ENCODE measurements at places on chromosomes 12 and 14.

DNA sequence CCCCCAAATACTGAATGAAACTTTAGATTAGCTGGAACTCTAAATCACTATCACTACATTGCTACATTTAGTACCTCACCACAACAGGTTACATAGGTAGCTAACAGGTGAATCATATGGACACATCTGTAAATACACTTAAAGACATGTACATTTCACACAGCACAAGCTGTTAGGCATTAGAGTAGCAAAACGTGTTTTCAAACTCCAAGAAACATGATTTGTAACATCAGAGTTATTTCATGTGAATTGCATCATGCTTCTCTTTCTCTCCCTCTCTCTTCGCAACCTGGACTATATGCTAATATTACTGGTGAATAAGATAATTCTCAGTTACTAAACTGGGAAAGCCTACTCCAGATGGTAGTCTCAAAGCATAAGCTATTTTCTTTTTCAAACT is 4.3 kb downstream of the SEL1L start:
- no peak overlapping the region for H3K4me3 ChIP-seq
- no peak for DNase-seq
- H3K27ac ChIP-seq = no peak overlapping the region
- no peaks in the 10 kb centered on the region for H3K27me3 ChIP-seq
- H3K4me1 ChIP-seq = peaks cover 58% of the 10 kb centered on the region
- H3K36me3 ChIP-seq = peaks cover 23% of the 10 kb centered on the region

- peaks cover 36% of the 10 kb centered on the region for H3K4me1 ChIP-seq
- no peaks in the 10 kb centered on the region for H3K27me3 ChIP-seq
- no peak overlapping the region for H3K27ac ChIP-seq
Measured at GRCh38 chr14:92486881-92487280, 26.7 kb upstream of the RIN3 start.

DNA sequence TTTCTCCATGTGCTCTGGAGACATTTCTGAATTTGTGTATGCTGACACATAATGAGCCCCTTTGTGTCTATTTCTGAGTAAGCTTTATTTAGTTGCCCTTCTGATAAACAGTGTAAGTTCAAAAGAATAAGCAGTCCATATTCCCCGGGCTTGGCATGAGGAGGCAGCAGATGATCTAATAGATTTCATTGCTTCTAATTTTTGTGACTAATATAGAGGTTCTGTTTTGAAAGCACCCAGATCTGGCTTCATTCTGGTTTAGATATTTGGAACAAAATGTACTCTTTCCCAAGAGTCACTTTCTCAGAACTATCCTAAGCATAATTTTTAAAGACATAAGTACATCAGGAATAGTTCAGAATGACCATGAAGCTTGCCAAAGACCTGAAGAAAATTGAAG is 290.9 kb downstream of the BTG1 start:
- no peaks in the 10 kb centered on the region for H3K4me1 ChIP-seq
- DNase-seq = no peak
- H3K27ac ChIP-seq = peak overlapping the region; percentile 66
- H3K27me3 ChIP-seq = no peaks in the 10 kb centered on the region

DNA sequence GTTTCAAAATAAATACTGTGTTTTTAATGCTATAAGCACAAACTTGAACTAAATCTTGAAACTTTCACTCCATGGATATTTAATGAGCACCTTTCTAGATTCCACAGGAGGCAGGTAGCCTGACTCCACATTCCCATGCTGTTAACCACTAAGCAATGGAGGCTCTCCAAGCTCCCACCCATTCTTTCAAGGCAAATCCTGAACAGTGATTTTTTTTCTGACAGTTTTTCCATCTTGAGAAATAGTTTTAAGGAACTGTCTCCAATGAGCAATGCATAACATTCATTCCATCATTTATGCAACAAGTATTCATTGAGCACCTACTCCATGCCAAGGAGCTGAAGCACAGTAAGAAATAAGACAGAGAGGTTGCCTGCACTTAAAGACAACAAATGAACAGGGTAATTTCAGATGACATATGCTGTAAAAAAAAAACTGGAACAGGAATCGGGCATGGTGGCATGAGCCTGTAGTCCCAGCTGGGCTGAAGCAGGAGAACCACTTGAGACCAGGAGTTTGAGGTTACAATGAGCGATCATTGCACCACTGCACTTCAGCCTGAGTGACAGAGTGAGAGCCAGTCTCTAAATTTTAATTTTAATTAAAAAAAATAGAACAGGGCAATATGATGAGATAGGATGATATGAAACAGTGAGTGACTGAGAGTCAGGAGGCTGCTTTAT is 102.3 kb upstream of the CPSF6 start:
- H3K36me3 ChIP-seq = no peaks in the 10 kb centered on the region
- H3K4me1 ChIP-seq = no peaks in the 10 kb centered on the region
- no peak overlapping the region for H3K27ac ChIP-seq
- DNase-seq = no peak
- no peak overlapping the region for H3K4me3 ChIP-seq
- H3K27me3 ChIP-seq = peaks cover 12% of the 10 kb centered on the region

- no peaks in the 10 kb centered on the region for H3K27me3 ChIP-seq
- peak overlapping the region; percentile 51 for H3K27ac ChIP-seq
- no peak overlapping the region for H3K4me3 ChIP-seq
- peak; percentile 56 for DNase-seq
- no peaks in the 10 kb centered on the region for H3K36me3 ChIP-seq
Measured at GRCh38 chr14:32254952-32255679, 52.0 kb upstream of the RNU6-8 start.

- no peak overlapping the region for H3K4me3 ChIP-seq
- peak overlapping the region; percentile 37 for H3K27ac ChIP-seq
- no peak for DNase-seq
- no peaks in the 10 kb centered on the region for H3K36me3 ChIP-seq
Measured at GRCh38 chr14:24108336-24108874, 6.2 kb upstream of the DCAF11 start.

GRCh38 chr14:20179218-20179617 is 11.5 kb upstream of the OR11G2 start:
- H3K4me3 ChIP-seq = no peak overlapping the region
- peak; percentile 13 for DNase-seq

DNA sequence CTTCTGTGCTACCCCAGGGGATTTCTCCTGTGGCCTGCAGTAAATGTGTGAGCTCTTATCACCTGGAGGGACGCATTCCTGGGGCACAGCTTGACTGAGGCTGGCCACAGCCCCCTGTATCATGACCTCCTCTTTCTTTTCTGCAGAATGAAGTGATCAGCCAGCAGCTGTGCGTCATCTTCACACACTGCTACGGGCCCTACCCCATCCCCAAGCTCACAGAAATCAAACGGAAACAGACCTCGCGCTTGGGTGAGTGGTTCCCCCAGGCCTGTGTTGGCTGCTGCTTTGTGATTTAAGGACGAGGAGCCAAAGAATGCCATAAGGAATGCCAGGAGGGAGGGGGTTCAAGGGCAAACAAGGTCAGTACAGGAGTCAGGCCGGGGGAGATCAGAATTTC is 50.5 kb upstream of the PWP1 start:
- no peak overlapping the region for H3K27ac ChIP-seq
- no peak for DNase-seq
- no peaks in the 10 kb centered on the region for H3K4me1 ChIP-seq
- peaks cover 12% of the 10 kb centered on the region for H3K27me3 ChIP-seq

- no peak for DNase-seq
- H3K4me1 ChIP-seq = peaks cover 17% of the 10 kb centered on the region
- H3K27ac ChIP-seq = no peak overlapping the region
Measured at GRCh38 chr14:101726954-101727302, 34.6 kb upstream of the PPP2R5C start.

DNA sequence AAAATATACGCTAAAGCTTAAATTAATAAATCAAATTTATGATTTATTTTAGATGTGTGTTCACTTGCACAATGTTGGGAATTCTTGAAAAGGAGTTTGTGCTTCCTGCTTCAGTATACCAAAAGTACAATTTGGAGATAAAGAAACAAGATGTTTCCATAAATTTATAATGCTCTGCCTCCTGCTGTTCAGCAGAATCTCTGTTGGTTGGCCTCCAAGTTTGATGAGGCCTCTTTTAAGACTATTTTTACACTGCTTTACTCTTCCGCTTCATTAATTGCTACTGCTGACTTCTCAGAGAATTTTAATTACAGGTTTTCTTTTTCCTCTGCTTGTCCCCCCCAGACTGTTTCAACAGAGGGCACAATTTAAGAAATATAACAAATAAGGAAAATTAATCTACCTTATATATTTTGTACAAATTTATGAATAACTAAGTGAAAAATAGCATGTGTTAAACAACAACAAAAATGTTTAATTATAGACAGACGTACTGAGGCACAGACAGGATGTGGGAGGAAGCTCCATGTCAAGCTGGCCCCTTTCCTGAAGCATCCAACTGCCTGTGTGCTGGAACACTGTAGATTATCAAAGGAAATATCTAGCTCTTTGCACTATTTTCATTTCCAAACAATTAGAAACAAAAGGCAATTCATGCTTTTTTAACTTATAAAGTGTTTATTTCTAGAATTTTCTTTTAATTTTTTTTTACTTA is 83.9 kb downstream of the PIK3C2G start:
- peaks cover 14% of the 10 kb centered on the region for H3K4me1 ChIP-seq
- H3K27ac ChIP-seq = peak overlapping the region; percentile 22
- H3K27me3 ChIP-seq = no peaks in the 10 kb centered on the region
- no peaks in the 10 kb centered on the region for H3K36me3 ChIP-seq
- H3K4me3 ChIP-seq = no peak overlapping the region
- DNase-seq = no peak

GRCh38 chr12:106190581-106190980 is 51.8 kb upstream of the NUAK1 start:
- DNase-seq = no peak
- no peaks in the 10 kb centered on the region for H3K27me3 ChIP-seq
- peaks cover 18% of the 10 kb centered on the region for H3K4me1 ChIP-seq
- no peak overlapping the region for H3K27ac ChIP-seq

DNA sequence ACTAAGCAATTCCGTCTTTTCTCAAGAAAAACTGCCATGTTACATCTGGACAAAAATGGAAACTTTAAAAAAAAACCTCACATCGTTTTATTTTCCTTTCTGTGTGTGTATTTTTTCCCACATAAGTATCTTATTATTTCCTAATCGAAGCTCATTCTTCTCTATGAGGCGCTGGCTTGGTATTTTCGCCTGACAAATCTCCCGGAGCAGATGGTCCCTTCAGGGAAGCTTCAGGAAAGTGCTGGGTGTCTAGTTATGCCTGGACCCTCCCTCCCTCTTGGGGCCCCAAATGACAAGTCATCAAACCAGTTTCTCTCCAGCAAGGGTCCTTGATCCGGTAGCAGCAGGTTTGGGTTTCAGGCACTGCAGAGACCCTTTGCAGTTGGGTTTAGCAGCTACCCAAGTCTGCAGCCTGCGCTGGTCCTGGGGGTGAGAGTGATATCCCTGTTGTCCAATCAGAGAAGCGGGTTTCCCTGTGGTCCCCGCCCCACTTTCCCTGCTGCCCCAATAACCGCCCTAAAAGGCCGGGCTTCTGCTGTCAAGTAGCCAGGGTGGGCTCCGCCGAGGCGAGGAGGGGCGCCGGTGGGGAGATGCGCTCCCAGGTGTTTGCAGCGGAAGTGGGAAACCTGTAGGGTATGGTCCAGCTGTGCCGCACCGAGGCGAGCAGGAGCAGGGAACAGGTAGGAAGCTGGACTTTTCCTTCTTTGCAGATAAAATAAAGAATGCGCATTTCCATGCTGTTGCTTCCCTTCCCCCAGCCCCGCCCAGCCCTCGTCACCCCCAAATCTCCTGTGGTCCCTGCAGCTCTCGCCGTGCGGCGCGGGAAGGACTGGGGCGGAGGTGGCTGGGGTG is at the start of gene CNTN1:
Gene CNTN1 (plus strand): TSS at position 527 of the 852 bp plus-strand sequence.
- peaks cover 62% of the 10 kb centered on the region for H3K27me3 ChIP-seq
- H3K4me3 ChIP-seq = peak within 1 kb of the TSS; percentile 58
- peak; percentile 13 for DNase-seq
- peaks cover 17% of the 10 kb centered on the region for H3K4me1 ChIP-seq
- no peaks in the 10 kb centered on the region for H3K36me3 ChIP-seq

- peaks cover 67% of the 10 kb centered on the region for H3K27me3 ChIP-seq
- peak overlapping the region; percentile 86 for H3K4me3 ChIP-seq
- no peaks in the 10 kb centered on the region for H3K36me3 ChIP-seq
- no peak for DNase-seq
- H3K27ac ChIP-seq = peak overlapping the region; percentile 86
- H3K4me1 ChIP-seq = peaks cover 64% of the 10 kb centered on the region
Measured at GRCh38 chr12:4270016-4270830, 3.3 kb upstream of the CCND2 start.

GRCh38 chr12:123546281-123546680 is 12.8 kb upstream of the RILPL1 start:
- no peak for DNase-seq
- H3K4me1 ChIP-seq = no peaks in the 10 kb centered on the region
- no peak overlapping the region for H3K4me3 ChIP-seq
- no peaks in the 10 kb centered on the region for H3K27me3 ChIP-seq
- no peaks in the 10 kb centered on the region for H3K36me3 ChIP-seq

- peaks cover 7% of the 10 kb centered on the region for H3K4me1 ChIP-seq
- peaks cover 33% of the 10 kb centered on the region for H3K27me3 ChIP-seq
- DNase-seq = no peak
- no peaks in the 10 kb centered on the region for H3K36me3 ChIP-seq
- no peak overlapping the region for H3K4me3 ChIP-seq
Measured at GRCh38 chr12:13288937-13289652, 92.6 kb downstream of the EMP1 start.

- peaks cover 14% of the 10 kb centered on the region for H3K4me1 ChIP-seq
- H3K27ac ChIP-seq = no peak overlapping the region
Measured at GRCh38 chr14:66496188-66496807, 10.1 kb downstream of the CCDC196 start.

DNA sequence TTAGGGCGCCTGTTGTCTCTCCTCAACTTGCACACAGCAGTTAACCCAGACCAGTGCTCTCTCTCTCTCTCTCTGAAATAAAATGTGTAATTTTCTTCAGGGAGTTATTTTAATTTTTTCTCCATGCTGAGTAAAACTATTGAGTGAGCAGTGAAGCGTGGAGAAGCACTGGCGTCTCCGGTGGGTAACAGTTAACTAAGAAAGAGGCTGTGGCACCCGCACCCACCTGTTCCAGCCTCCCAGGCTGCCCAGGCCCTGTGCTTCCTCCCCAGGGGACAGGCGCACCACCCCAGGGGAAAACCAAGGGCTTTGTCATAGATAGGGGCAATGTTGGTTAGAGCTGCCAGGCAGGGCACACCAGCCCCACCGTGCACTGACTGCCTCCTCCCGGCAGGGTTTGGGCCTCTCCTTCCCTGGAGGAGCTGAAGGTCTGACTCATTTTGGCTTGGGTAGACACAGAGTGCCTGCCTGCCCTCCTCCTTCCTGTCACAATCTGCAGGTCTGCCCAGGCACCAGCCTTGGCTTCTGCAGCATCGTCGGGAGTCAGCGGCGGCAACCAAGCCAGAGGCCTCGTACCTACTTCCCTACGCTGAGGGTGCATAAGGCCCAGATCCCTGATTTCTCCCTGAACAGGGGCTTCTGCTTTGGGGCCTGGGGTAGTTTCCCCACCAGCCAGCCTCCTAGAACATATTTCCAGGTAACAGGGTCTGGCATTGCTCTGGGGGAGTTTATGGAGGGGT is 3.9 kb downstream of the HOXC5 start:
- peaks cover 18% of the 10 kb centered on the region for H3K4me1 ChIP-seq
- DNase-seq = no peak
- peaks cover 100% of the 10 kb centered on the region for H3K27me3 ChIP-seq
- no peak overlapping the region for H3K27ac ChIP-seq
- no peak overlapping the region for H3K4me3 ChIP-seq

GRCh38 chr12:66367015-66367667 is 64.8 kb downstream of the HELB start:
- H3K27ac ChIP-seq = no peak overlapping the region
- no peaks in the 10 kb centered on the region for H3K27me3 ChIP-seq
- H3K4me1 ChIP-seq = no peaks in the 10 kb centered on the region

- peak overlapping the region; percentile 75 for H3K27ac ChIP-seq
- no peak overlapping the region for H3K4me3 ChIP-seq
- H3K36me3 ChIP-seq = no peaks in the 10 kb centered on the region
- peaks cover 50% of the 10 kb centered on the region for H3K4me1 ChIP-seq
- no peak for DNase-seq
Measured at GRCh38 chr12:26010293-26010821, 51.9 kb downstream of the RASSF8 start.
